T1000 (cell line): ENCODE measurements at places on chromosomes 5 and 9.

- no peak for DNase-seq
These were observed 28.2 kb downstream of the CDH10 start for GRCh38 chr5:24616566-24616965.

DNA sequence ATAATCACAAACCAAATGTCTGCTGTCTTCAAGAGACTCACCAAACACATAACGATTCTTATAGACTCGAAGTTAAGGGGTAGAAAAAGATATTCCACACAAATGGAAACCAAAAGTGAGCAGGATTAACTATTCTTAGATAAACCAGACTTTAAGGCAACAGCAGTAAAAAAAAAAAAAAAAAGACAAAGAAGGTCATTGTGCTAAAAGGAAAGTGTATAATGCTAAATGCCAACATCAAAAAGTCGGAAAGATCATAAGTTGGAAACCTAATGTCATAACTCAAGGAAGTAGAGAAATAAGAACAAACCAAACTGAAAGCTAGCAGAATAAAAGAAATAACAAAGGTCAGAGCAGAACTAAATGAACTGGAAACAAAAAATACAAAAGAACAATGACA, 714.6 kb downstream of the SEMA5A start:
- no peak for DNase-seq

DNA sequence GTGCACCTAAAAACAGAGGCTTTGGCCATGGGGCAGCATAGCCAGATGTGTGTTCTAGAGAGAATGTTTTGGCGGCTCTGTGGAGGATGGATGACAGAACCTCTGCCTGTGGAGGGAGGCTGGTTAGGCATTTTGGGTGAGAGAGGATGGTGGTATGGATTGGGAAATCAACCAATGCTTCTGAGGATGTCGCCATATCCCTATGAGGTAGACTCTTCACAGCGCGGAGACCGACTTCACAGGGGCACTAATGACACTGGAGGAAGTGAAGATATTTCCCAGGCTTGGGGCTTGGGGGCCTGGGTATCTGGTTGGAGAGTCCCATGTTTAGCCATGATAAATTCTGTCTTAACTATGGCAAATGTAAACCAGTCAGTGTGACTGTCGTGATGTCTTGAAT, 140.6 kb upstream of the KLF4 start:
- DNase-seq = no peak

DNA sequence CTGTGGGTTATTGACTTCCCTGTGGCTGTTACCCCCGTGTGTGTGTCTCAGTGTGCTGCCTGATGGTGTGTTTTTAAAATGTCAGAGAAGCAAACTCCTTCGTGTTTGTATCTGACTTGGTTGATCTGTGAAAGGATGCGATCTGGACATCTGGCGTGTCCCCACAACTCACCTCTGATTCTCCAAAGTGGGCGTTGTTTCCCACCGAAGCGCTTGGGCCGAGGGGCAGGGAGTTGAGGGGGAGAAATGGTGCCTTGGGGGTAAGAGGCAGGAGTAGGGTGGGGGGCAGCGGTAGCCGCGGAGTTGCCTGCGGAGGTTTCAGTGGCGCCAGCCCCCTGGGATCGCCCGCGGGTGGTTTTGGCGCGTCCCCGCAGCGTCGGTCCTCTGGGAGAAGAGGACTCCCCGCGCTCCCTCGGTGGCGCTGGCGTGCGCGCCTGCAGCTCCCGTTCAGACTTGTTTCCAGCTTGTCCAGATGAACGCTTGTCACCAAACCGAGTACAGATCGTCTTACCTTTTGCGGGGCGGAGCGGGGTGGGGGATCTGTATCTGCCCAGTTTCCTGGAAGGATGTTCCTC, 1.1 kb downstream of the MAST4 start:
- DNase-seq = no peak

- no peak for DNase-seq
These were observed 32.8 kb downstream of the ANGPTL2 start for GRCh38 chr9:127089631-127090081.

DNA sequence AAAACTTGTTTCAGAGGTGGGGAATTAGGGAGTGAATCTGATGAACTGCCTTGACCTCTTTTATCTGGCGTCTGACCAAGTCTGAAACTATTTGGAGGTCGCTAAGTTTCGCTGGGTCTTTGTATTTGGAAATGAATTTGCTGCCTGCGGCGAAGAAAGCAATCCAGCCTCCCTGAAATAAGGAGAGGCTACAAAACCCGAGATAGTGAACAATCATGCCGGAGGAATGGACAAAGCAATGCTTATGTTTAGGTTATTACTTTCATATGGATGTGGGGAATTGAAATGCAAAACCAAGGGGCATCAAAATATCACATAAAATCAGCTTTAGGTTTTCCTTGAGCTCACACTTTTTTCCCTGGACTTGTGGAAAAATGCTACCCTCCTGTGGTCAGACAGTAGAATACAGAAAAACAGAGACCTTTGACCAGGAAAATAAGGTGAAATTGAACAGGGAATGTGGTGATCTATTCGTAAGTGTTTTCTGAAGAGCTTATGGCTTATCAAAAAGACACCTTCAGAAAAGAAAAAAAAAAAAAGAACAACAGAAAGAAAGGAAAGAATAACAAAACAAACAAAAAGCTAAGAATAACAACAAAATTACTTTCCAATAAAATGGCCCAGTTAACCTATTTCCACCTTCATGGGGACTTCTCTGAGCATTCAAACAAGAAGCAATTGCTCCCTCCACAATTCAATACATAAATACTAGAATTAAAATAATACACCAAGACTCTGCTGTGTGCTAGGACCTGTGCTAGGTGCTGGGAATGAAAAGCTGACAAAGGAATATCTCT, 68.6 kb upstream of the DPYSL3 start:
- DNase-seq = no peak

DNA sequence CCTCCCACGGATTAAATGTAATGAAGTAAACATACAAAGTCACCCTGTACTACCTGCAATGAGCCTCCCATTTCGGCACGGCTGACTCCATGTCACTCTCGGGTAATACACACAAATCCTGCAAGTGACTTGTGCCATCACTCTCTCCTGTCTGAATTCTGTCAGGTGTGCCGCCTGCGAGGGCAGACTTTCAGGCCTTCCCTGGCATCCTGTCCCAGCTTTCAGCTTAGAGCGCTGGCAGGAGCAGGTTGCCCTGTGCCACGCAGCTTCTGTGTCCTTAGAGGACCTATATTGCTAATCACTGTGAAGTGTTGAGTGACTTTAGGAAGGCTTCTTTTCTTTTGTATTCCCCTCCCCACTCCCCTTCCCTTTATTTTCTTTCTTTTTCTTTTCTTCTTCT, 25.8 kb upstream of the S1PR3 start:
- DNase-seq = no peak

DNA sequence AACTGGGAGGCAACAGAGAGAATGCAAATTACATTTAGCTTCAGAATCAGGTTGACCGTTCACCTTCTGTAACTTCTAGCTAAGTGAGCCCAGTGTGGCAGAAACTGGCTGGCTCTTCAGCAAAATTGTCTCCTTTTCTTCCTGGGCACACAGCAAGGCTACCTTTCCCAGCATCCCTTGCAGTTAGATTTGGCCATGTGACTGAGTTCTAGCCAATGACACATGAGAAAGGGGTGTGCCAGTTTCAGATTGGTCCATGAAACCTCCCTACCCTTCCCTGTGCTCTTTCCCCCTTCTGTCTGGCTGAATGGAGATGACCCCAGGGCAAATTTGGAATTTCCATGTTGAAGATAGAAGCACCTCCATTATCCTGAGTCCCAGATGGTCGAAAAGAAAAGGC, 72.5 kb upstream of the SMIM23 start:
- DNase-seq = no peak
